ENCODE measurements at places on chromosomes 2 and 18.
A peak's percentile ranks its signal among the peaks of the same experiment; 100 is the strongest.

DNA sequence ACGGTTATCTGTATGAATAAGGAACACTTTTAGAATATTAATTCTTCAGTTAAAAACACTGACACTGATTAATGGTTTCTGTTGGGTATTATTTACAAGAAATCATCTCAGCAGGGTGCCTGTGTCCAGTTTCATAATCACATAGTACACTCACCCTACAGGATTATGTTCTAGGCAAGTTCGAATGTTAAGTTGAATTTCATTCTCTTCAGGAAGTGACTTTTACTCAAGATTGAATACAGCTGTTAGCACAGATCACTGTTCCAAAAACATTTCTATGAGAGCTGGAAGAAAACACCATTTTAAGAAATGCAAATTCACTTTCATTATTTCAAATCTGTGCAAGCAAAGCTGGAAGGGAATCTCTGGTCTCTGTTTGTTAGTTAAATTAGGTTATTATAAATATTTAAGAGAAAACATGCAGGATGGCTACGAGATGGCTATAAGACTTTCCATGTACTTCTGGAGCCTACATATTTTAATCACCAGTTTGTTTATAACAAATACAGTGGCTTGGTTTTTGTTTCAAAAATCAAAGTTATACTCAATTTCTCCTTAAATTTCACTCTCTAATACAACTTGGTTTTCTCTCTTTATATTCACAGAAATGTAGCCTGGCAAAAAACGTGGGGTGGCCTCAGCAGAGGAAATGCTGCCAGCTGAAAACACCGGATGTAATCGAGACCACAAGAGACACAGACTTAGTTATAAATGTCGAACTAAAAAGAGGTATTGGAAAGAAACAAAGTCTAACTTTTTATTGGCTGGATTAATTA is 65.8 kb downstream of the RBMS1 start:
- DNase-seq, result peak; percentile 68

DNA sequence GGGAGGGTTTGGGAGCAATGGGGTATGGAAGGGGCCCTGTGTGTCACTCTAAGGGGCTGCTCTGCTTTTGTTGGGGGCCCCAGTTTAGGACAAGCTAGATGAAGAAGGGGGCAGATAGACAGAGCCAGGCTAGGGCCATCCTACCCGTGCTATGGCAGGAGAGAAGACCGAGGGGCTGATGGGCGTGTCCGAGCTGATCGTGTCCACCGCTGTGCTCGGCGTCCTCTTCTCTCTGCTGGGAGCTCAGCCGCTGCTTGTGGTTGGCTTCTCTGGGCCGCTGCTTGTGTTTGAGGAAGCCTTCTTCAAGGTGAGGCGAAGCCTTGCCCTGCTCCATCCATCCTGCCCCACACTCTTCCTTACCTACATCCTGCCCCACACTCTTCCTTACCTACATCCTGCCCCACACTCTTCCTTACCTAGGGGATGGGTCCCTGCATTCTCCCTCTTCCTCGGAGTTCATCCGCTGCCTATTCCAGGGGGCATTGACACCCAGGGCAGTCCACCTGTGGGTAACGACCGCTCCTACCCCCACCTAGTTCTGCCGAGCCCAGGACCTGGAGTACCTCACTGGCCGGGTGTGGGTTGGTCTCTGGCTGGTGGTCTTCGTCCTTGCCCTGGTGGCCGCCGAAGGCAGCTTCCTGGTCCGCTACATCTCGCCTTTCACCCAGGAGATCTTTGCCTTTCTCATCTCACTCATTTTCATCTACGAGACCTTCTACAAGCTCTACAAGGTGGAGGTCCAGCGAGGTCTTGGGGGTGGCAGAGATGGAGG is 8.9 kb downstream of the SLC4A3 start:
- DNase-seq, result no peak

GRCh38 chr18:75255094-75255493 is 44.5 kb downstream of the TSHZ1 start:
- DNase-seq, result no peak

- no peak for DNase-seq
These were observed 6.6 kb downstream of the NT5DC4 start for GRCh38 chr2:112727276-112728028.

DNA sequence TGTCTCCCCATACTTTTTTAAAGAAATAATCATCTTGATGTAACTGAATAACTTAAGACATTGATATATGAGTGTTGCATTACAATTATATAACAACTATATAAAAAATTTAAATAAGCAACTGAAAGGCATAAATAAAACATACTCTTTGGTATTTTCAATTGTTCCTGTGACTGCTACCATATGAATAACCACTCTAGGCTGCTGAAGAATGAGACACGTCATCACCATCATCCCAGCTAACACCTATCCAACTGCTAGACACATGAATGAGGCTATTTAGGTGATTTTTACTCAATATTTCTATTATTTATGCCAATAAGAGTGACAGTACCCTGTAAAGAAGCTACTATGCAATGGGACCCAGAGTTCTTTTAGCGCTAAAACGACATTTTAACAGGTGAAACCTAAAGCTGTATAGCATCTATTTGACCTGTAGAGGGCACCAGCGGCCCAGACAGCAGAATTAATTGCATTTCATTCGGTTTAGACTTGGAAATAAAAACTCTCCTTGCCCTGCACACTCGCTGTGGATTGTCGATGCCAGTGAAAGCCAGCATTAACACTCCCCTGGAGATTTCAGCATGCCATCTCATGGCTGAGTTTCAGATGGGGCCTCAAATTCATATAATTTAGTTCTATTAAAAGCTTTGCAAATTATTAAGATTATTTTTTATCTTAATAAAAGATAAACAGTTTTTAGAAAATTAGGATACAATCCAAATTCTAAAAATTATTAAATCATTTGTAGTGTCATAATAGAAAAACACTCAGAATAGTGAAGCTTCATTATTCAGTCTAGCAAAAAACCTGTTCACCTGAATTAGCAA is 89.4 kb upstream of the MAP2 start:
- DNase-seq, result peak; percentile 21

DNA sequence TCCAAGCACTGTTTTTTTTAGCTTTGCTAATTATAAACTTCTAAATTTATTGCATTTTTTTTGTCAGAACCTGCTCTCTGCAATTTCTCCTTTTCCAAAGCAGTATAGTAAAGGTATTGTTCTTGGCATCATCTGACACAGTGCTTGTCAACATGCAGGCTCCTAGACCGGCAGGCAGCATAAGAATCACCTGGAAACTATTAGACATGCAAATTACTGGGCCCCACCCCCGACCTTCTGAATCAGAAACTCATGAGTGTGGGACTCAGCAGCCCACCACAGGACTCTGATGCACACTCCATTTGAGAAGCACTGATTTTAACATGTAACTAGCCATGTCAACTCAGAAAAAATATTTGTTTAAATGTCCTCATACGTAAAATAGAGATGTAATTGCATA is 551.1 kb upstream of the CELF4 start:
- DNase-seq, result no peak

DNA sequence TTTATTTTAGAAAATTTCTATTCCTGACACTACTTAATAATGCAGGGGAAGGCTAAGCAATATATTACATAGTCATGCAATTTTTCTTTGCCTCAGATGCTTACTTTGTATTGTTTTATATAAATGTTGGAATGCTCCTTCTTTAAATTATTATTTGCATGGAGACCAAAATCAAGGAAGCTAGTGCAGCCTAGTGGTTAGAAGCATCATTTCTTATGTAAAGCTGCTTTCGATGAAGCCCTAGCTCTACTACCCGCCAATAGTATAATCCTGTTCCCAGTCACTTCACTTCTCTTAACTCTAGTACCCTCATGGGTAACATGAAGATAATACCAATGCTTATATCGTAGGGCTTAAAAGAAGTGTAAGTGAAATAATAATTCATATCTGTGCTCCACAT is 198.9 kb downstream of the LRATD1 start:
- no peak for DNase-seq

- DNase-seq, result no peak
These were observed 1.4 kb downstream of the VRK2 start for GRCh38 chr2:58047961-58048360.

- no peak for DNase-seq
These were observed 212.8 kb upstream of the LRRTM1 start for GRCh38 chr2:80517316-80517715.

GRCh38 chr2:108074150-108074549 is 87.8 kb downstream of the SLC5A7 start:
- DNase-seq, result no peak

DNA sequence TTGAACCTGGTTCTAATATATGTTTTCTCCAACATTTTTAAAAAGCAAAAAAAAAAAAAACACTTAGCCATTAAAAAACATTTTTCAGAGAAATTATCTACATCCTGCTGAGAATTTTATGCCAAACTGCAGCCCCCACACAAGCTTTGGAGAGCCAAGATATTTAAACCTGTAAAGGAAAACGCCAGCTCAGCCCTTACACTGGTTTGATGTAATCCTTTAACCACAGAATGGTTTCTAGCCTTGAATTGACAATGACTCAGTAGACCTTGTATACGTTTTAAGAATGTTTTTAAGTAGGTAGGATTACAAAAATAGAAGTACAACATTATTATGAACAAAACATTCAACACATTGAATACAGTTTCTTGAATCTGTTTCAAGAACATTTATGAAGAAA is 113.6 kb downstream of the BABAM2 start:
- DNase-seq, result peak; percentile 80

DNA sequence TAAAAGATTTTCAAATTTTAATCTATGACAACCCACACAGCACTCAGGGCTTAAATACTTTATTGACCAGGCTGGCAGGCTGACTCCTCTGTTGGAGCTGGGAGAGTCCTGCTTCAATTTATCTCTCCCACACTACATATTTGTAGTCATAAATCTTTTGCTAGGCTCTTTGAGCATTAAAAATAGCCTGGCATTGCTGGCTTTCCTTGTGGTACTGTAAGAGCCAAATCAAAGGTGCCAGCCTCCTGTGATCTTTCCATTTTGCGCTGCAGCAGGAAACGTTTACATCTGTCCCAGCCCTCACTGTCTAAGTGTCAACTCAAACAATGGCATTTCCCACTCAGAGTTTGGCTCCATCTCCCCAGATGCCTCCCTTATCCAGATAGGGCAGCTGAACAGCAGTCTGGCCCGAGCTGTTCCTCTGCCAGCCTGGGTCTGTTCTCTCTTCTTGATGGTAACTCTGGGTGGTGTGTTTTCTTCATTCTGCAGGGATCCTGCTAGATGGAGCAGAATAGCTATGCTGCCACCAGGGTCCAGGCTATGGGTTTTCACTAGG is 62.1 kb downstream of the LRRTM1 start:
- DNase-seq, result no peak

DNA sequence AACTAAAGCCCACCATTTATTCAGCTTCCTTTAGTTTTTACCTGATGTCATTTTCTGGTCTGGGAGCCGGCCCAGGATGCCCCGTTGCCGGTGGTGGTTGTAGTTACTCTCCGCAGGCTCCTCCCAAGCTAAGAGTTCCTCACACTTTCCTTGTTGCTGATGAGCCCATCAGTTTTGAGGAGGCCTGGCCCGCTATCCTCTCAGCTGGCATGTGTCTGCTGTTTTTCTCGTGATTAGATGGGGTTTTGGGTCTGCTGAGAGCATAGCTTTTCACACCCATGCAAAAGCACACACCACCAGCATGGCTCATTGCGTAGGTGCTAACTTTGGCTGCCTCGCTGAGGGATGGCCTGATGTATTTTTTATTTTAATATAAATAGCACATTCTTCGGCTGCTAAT is 72.1 kb downstream of the PSMG2 start:
- no peak for DNase-seq

DNA sequence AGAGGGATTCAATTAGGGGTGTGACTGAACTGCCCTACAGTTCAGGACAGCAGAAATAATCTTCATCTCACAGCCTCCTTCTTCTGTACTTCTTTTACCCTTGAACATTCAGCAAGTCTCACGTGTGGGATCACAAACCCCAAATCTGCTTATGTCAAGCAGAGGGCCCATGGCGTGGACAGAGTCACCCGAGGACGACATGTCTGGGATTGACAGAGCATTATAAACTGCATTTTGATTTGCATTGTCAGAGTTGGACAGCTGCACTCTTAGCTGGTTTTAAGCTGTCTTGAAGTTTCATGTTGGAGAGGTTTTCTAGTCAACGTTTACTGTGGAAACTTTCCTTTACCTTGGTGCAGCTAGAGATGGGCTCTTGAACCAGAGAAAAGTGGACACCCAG is 26.4 kb downstream of the MGAT5 start:
- no peak for DNase-seq

- no peak for DNase-seq
These were observed 10.4 kb downstream of the LRPPRC start for GRCh38 chr2:43985359-43985758.

- peak; percentile 17 for DNase-seq
These were observed 7.8 kb upstream of the PRKAG3 start for GRCh38 chr2:218839430-218839829.

DNA sequence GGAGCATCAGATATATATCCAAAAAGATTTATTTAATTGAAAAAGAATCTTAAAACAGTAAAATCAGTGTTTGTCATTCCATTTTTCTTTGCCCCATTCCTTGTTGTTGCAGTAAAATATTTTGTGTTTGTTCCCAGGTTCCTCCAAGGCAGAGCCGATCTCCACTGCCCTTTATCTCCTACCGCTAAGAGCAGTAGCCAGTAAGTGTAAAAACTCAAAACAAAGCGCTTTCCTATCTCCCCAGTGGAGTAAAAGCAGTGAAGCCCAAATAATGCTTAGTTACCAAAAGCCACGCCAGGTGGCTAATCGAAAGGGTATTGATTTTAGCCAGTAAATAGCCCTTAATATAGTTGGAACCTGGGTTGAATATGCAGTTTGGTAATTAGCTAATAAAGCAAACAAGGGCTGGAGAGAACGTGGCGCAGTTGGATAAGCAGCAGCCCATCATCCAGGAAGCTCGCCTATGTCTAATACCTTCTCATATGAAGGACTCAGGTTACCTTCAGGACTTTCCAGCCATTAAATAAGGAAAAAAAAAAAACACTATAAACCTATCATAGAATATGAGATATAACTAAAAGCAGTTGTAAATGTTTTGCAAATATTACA is 12.4 kb upstream of the GPD2 start:
- no peak for DNase-seq

GRCh38 chr2:148507970-148508369 is 136.6 kb upstream of the EPC2 start:
- no peak for DNase-seq

DNA sequence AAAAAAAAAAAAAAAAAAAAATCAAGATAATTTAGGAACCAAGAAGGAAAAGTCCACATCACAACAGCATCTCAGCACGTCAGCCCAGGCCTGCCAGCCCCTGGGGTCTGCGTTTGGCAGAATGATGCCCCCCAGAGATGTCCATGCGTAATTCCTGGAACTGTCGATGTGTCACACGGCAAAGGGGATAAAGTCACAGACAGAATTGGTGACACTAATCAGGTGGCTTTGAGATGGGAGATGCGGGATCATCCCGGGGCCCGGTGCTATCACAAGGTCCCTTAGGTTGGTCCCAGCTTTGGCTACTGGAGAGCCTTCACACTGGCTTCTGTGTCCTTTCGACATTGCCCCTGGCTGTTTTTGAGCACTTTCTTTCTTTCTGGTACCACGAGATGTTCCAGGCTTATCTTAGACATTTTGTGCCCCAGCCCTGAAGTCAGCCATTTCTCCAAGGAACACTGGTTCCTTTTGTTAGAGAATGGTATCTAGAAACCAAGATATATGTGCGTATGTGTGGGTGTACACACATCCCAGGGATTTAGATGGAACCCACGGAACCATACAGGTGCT is 20.7 kb downstream of the RAMP1 start:
- no peak for DNase-seq

Data from fibroblast of skin of left quadriceps (primary cell).